ENCODE measurements at places on chromosomes 13 and 19.

GRCh38 chr13:44306371-44307192 lies 67.0 kb upstream of the SERP2 start:
- no peak for DNase-seq

DNA sequence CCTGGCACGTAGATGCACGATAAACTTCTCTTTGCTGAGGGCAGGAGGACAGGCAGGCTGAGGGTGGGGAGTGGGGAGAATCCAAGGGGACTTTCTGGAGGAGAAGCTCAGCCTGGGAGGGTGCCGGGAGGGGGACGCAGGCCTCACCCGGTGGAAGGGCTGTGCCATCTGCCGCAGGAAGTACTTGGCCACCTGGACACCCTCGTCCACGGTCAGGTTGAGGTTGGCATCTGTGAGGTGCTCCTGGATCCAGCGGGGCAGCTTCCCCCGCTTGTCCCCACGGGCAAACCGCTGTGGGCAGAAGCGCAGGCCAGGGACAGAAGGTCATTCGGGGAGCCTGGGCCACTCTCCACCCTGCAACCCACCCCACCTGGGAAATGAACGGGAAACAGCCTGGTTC lies 11.5 kb downstream of the KLC3 start:
- DNase-seq = no peak

DNA sequence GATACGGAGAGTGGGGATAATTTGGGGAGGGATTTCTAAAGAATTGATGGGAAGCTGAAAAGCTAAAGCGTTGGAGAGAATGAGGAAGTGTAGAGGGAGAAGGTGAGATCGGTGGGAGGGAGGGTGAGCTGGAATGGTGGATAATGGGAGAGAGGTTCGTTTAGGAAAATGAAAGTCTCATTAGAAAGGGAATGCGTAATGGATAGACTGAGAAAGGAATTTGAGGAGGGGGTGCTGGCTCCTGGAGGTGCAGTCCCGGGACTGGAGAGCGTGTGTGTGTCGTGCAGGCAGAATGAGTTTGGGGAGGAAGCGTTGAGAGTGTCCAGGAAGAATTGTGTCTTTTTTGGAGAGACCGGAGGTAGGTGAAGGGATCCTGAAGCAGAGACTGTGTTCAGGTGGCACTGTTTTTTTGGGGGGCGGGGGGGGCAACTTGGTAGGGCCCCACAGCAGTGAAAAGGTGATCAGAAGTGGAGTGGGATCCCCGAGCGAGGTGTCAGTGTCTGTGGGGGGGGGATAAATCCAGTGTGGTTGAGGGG lies 1.4 kb downstream of the ACTN4 start:
- no peak for DNase-seq

DNA sequence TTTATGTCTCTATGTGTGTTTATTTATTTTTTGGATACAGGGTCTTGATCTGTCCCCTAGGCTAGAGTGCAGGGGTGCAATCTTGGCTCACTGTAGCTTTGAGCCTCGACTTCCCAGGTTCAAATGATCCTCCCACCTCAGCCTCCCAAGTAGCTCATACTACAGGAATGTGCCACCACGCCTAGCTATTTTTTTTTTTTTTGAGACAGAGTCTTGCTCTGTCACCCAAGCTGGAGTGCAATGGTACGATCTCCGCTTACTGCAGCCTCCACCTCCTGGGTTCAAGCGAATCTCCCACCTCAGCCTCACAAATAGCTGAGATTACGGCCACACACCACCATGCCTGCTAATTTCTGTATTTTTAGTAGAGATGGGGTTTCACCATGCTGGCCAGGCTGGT lies 5.0 kb upstream of the ANGPTL4 start:
- no peak for DNase-seq

DNA sequence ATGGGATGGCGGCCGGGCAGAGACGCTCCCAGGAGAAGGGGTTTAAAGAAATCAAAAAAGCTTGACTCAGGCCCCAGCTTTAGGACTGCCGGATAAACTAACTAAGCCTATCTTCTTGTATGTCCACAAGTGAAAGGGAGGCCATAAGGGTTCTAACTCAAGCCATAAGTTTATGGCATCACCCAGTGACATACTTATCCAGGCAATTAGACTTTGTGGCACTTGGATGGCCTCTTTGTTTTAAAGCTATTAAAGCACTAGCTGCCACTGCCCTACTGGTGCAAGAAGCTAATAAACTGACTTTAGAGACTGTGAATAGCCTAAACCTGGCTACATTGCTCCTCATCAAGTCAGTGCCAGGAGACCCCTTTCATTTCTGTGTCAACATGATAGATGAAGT lies 102.0 kb downstream of the ZNF429 start:
- no peak for DNase-seq
